ENCODE measurements at places on chromosomes 12 and 14.
A peak's percentile ranks its signal among the peaks of the same experiment; 100 is the strongest.

- no peak for DNase-seq
These were observed 64.8 kb downstream of the PTHLH start for GRCh38 chr12:27907766-27908165.

GRCh38 chr12:2335916-2336315 is 283.1 kb downstream of the CACNA1C start:
- no peak for DNase-seq

- DNase-seq: no peak
These were observed 360.2 kb downstream of the GALC start for GRCh38 chr14:87632796-87633195.

- DNase-seq: no peak
These were observed 255.7 kb downstream of the BTG1 start for GRCh38 chr12:91889910-91890309.

DNA sequence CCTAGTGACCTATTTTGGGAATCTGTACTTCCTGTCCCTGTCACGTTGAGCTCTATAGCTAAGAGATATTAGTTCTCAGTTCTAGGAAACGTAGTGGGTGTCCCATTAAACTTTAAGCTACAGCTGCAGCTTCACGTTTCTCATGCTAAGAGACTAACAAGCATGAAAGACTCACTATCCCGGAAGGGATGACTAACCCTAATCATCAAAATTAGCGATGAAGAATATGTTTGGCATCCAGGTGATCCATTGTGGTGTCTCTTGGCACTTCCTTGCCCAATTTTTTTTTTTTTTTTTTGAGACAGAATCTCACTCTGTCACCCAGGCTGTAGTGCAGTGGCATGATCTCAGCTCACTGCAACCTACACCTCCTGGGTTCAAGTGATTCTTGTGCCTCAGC is 11.0 kb upstream of the LALBA start:
- DNase-seq: no peak

- DNase-seq: no peak
These were observed 26.5 kb downstream of the OTUB2 start for GRCh38 chr14:94052662-94053061.

DNA sequence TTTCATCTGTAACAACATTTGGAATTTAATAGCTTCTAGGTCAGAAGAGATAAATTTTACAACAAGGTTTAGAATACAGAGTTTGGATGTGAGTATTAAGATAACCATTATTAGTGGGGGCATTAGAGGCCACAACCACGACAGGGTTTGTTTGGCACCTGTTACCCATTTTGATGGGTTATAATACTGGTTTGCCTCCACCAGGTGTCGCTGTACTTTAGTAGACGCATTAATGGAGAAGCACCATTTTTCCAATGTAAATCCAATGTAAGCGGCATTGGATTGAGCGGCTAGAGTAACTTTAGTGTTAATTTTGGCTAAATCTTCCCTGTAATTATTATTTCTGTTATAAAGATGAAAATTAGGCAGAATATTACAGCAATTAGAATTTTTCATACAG is 136.2 kb downstream of the SLCO1B3 start:
- DNase-seq: peak; percentile 51

DNA sequence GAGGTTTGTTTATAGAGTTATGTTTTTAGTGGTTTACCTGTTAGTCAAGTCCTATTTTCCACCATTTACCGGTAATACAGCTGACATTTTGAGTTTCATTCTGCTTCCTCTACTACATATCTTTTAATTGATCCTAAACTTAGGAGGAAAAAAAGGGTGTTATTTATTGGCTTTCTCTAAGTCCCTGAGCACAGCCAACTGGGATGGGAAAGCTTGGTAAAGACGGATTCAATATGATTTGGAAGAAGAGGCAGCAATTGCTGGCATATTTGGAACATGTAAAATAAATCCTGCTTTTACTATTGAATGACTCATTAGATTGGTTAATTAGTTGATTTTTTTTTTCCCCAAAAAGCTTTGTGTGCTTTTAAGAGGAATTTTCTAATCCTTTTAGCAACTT is 475.7 kb downstream of the PRKD1 start:
- no peak for DNase-seq

DNA sequence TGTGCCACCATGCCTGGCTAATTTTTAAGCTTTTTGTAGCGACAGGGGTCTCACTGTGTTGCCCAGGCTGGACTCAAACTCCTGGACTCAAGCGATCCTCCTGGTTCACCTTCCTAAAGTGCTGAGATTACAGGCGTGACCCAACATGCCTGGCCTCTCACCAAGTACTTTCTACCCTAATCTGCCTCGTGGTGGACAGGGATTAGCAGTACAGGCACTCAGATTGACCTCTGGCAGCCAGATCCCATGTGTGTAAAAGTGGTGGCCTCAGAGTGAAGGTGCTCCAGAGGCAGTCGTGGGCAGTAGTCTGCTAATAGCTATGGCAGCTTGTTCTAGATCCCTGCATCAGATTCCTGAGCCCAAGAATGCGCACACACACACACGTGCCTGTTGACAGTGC is 30.9 kb downstream of the MTHFD1 start:
- DNase-seq: no peak

- peak; percentile 40 for DNase-seq
These were observed 18.9 kb upstream of the CD27 start for GRCh38 chr12:6425590-6426531.

GRCh38 chr12:105713606-105714305 is 383.3 kb downstream of the C12orf75 start:
- no peak for DNase-seq

DNA sequence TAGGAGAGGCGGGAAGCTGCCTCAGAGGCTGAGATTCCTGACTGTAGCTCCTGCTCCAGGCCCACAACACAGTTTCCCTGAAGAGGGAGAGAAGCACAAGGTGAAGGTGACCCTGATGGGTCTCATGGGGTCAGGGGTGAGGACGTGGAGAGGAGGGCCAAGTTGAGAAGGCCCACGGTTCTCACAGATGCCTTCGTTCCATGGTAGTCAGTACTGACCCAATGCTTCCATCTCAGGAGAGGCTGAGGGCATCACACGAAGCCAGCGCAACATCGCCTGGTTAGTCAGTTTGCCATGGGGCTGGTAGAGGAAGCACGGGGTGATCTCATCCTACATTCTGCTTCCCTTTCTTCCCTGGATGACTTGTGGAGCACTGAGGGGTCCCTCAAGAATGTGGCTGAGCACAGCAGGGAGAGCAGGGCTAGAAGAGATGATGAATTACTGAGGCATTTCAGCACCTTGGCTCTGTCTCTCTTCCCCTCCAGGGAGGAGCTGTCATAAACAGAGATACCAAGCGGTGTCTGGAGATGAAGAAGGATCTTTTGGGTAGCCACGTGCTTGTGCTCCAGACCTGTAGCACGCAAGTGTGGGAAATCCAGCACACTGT is 51.9 kb downstream of the GALNT8 start:
- DNase-seq: no peak

GRCh38 chr14:99604766-99605298 is 825 bp upstream of the CCDC85C start:
- peak; percentile 56 for DNase-seq

GRCh38 chr12:54419088-54419887 is at the start of gene ITGA5:
TSS of gene ITGA5 (minus strand) at chr12:54419266. CDS start at chr12:54419198, 68 bp downstream.
- DNase-seq: peak; percentile 53

- DNase-seq: peak; percentile 93
These were observed at the start of gene TIMELESS for GRCh38 chr12:56448860-56449621. TSS of gene TIMELESS (minus strand) at chr12:56449426. CDS start at chr12:56434170, 15,256 bp downstream.

DNA sequence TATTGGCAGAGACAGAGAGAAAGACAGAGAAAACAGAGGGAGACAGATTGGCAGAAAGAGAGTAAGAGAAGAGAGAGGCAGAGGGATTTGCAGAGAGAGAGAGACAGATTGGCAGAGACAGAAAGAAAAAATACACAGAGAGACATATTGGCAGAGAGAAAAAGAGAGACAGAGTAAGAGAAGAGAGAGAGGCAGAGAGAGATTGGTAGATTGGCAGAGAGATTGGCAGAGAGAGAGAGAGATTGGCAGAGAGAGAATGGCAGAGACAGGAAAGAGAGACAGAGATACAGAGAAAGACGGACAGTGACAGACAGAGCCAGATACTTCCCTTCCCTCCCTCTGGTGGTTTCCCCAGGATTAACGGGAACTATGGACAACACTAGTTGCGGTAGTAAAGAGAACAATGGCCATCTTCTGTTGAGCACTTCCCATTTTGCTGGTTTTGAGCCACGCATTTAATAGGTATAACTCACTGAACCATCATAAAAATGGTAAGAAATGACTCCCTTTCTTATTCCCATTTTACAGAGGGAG is 2.6 kb upstream of the NOS1 start:
- DNase-seq: peak; percentile 49

Data from A549 (cell line).